ENCODE measurements at places on chromosomes 2 and 18. TPM values are rescaled to one million over a fixed set of nuclear protein-coding genes. Genes with fewer than 3 reads are reported as not detected.

The WDR75 gene
- total RNA-seq, result 54.7 TPM

The MEP1B gene
- total RNA-seq, result not detected

- DNase-seq, result no peak
These were observed 663.1 kb downstream of the XIRP2 start for GRCh38 chr2:167551416-167551815.

DNA sequence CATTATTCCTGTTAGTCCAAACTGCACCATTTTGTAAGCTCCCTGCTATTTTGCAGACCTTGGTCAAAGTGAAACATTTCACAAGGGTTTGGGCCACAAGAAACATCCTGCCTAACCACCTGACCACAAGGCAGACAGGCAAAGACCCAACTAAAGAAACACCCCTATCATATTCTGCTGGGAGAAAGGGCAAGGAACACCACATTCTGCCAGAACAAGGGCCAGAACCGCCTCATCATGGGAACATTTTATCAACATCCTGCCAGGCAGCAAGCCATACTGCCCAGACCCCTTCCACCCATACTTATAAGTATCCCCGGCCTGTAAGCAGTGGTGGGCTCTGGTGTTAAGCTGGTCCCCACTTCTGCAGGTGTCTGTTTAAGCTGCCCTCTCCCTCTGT is 12.0 kb upstream of the RAB31 start:
- DNase-seq, result peak; percentile 19

DNA sequence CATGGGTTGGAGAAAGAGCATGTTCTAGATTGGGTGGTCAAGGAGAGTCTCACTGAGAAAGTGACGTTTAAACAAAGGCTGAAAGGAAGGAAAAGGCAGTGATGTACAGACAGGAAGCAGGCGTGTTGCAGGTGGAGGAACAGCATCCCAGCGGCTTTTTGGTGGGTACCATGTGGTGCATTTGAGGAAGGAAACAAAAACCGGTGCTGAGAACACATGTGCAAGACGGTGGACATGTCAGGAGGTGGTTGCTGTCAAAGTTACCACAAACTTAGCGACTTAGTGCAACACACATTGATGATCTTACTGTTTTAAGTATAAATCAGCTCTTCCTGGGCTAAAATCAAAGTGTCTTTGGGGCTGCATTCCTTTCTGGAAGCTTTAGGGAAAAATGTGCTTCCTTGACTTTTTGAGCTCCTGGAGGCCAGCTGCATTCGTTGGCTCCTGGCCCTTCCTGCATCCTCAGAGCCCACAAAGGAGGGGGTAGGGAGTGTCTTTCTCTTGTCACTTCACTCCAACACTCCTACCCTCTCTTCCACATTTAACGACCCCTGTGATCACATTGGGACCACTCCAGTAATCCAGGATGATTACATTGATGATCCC is 380.6 kb downstream of the FBXO15 start:
- DNase-seq, result no peak

- no peak for DNase-seq
These were observed 49.1 kb downstream of the CENPO start for GRCh38 chr2:24842081-24843050.

GRCh38 chr2:232817756-232818155 is 41.4 kb upstream of the KCNJ13 start:
- DNase-seq, result no peak

DNA sequence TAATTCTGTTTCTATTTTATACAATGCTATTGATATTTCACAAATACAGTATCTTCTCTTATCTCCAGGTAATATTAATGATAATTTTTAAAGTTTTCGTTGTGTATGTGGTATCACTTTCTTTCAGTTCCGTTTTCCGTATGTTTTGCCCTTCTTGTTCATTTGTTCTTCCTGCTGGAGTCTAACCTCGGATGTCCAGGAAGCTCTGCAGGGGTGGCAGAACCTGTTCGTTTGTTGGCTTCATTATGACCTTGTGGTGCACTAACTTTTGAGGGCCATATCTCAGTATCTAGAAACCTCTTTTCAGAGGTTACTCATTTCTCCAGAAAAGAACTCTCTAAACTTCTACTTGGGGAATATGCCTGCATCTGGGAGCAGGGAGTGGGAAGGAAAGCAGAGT is 134.5 kb downstream of the NBAS start:
- no peak for DNase-seq

Measured in SJSA1 (cell line).